ENCODE measurements at places on chromosomes 11 and 22.

DNA sequence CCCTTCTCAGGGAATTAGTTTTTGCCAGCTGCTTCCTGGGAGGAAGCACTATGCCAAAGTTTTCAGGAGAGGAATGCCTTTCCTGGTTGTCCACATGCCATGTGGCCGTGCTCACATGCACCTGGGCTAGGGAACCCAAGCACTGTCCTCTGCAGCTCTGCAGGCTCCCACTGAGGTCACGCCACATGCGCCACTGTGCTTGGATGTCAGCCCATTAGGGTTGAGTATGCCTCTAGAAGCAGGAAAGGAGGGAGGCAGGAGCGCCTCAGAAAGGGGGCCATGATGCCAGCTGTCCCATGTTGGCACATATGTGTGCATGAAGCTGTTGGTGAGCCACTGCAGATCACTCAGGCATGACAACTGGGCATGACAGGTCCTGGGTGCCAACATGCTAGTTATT is 81.6 kb upstream of the SUSD2 start:
- DNase-seq, result no peak

- no peak for DNase-seq
Measured at GRCh38 chr11:94786264-94787126, 18.3 kb downstream of the AMOTL1 start.

- DNase-seq, result peak; percentile 45
Measured at GRCh38 chr11:72712168-72712751, 38.0 kb upstream of the PDE2A start.

GRCh38 chr11:1864231-1864630 is 11.3 kb downstream of the LSP1 start:
- no peak for DNase-seq

DNA sequence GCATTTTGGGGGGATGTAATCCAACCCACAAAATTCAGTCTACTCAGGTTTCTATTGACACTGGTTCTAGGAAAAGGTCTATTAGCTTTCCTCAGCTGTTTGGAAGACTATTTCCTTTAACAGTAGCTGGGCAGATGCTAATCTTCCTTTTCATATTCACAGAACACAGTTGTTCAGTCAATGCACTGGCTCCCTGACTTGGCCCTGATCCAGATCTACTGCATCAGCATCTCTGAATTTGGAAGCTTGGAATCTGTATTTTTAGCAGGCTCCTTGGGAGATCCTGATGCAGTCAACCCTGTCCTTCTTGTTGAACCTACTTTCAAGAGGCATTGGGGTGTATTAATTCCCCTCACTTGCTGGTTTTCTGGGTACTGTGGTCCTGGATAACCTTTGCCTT is 6.3 kb downstream of the HTATIP2 start:
- DNase-seq, result no peak
